ENCODE measurements at places on chromosomes 11 and 22. TPM values are rescaled to one million over a fixed set of nuclear protein-coding genes. Genes with fewer than 3 reads are reported as not detected.

- no peak for DNase-seq
These were observed 54.9 kb upstream of the HTATIP2 start for GRCh38 chr11:20308601-20309000.

SYT8 gene
- 3.4 TPM for total RNA-seq

DNA sequence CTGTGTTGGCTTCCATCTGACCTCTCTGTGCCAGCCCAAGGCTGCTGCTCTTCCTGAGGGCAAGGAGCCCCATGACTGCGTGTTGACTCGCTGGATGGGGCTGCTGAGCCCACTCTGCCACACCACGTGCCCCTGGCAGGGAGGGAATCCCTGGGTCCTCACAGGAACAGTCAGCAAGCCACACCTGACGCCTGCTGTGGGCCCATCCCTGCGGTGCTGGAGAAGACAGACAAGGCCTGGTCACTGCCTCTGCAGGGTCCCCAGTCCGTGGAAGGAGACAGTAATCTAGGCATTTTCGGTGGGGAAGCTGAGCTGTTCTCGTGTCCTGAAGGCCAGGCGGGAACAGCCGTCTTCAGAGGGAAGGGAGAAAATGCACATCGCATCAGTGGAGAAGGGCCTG is 10.6 kb upstream of the PPP6R3 start:
- DNase-seq: no peak

POLR3H gene
- total RNA-seq: 38.1 TPM

GRCh38 chr22:32342977-32343376 is 14.7 kb upstream of the RFPL3 start:
- no peak for DNase-seq

GRCh38 chr22:29700900-29701154 is 19.0 kb upstream of the CABP7 start:
- DNase-seq: no peak

APOA4 gene
- total RNA-seq: 0.99 TPM

- no peak for DNase-seq
These were observed 5.6 kb downstream of the KLHDC7B start for GRCh38 chr22:50551160-50551752.

DNA sequence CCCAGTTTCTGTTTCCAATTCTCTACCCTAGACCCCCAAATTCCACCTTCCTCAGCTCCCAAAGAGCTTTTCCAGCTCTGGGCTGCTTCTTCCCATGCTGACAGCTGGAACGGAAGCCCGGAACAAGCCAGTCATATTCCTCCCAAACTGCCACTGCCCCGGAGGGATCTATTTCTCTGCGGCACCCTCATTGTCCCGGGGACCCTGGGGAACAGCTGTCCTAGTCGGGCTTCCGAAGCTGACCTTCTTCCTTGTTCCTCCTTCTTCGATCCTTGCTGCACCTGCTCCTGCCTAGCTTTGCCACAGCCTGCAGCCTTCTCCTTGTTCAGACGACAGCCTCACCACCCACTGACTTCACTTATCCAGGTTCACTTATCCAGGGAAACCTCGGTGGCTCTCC is 105.7 kb downstream of the TSPAN18 start:
- no peak for DNase-seq

ROBO4 gene
- 18.8 TPM for total RNA-seq

ZP1 gene
- not detected for total RNA-seq

DNA sequence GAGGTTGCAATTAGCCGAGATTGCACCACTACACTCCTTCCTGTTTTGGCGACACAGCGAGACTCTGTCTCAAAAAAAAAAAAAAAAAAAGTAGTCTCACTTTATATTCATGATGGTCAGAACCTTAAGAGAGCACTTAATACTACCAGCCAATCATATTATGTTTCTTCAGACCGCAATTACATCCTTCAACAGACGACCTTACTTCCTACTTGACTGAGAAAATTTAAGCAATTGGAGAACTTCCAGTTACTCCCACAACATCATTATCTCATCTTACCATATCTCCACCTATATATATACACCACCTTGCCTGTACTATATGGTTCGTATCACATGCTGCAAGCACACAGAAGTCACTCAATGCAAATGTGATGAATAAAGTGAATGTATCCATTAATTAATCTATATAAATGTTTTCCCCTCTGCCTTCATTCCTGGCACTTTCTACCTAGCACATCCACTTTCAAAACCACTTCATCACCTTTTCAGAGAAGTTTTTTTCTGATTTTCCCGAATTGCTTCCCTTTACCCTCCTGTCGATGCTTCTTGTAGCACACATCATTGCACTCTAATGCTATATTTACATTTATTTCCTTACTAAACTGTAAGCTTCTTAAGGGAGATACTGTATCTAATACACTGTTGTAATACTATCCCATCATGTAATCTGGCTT is 13.8 kb downstream of the ATP5MG start:
- DNase-seq: no peak

DNA sequence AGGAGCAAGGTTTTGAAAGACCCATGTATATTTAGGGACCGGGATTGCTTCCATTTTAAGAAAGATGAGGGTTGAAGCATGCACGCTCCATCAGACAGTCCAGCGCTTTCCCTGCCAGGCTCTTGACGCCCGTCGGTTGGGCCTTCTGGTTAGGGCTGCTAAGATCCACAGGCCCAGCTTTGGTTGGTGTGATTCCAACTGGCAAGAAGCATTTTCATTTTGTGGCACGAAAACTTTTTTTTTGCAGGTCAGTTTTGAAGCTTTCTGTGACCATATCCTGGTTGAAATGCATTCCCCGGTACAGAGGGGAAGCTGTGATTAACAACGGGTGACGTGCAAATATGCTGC is 34.3 kb upstream of the MPPED1 start:
- no peak for DNase-seq

DNA sequence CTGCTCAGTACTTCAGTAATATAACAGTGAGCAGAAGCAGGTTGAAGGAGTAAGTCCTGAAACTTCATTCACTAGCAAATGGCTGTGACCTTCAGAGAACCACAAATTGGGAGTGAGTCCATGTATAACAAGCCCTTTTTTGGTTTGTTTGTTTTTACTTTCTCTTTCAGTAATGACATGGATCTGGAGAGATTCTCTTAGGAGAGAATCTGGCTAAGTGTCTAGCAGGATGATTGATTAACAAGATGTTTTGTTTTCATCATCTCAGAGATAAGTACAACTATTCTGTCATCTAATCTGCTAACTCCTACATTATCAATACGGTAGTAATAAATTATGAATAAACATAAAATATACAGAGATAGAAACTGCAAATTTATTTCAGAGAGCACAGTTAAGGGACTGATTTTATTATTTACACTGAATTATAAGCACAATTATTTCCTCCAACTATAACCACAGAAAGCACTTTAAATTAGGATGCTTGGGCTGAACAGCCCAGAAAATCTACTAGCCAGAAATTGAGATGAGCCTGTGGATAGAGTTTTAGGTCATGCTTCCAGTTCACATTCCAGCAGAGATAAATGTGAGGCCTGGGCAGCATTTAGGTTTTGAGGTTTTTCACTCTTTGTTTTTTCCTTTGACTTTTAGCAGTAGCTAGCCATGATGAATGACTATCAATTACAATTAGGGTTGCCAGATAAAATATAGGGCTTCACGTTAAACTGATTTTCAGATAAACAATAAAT is 429.3 kb upstream of the FAT3 start:
- DNase-seq: no peak

DNA sequence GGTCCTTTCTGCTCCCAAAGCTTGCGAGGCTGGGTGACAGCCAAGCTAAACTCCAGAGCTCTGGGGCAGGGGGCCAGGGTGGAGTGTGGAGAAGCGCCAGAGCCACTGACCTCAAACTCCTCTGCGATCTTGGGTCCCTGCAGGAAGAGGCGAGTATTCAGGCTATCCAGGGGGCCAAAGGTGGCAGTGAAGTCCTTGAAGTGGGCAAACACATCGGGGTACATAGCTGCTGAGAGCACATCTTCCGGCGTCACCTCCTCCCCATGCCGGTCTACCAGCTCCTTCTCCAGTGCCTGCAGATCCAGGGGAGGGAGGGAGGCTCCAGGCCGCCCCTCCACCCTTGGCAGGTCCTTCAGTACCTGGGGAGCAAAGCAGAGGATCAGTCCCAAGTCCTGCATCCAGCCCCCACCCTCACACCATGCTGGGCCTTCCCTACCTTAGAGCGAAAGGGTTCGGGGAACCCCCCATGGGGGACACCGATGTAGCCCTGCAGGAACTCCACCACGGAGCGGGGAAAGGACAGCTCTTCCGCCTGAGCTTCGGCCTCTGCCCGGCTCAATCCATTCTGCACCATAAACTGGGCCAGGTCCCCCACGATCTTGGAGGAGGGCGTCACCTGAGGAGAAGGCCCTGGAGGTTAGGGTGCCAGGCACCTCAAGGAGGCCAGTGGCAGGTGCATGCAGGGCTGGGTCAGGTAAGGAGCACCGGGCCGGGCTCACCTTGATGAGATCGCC is 6.4 kb downstream of the RCE1 start:
- DNase-seq: no peak

- no peak for DNase-seq
These were observed 44.6 kb downstream of the YAP1 start for GRCh38 chr11:102154806-102155205.
